ENCODE measurements at places on chromosomes 5 and 9. TPM values are rescaled to one million over a fixed set of nuclear protein-coding genes. Genes with fewer than 3 reads are reported as not detected.

- DNase-seq: no peak
Observed at GRCh38 chr5:96714450-96714849, 52.3 kb downstream of the CAST start.

- no peak for DNase-seq
Observed at GRCh38 chr9:133359399-133360175, 3.2 kb downstream of the SURF2 start.

DNA sequence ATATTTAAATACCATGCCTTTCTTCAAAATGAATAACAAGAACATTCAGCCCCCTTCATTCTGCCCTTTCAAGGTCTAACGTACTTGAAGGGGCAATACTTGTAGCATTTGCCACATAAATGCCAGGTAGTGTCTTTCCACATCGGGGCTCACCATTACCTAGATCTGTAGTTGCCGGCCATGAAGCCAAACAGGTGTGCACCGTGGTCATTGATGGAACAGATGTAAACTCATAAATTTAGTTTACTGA lies 193.0 kb downstream of the CD180 start:
- no peak for DNase-seq

The FOXD4L6 gene
- polyA plus RNA-seq: not detected

The WHRN gene
- 7.5 TPM for polyA plus RNA-seq

The POLE3 gene
- polyA plus RNA-seq: 72.9 TPM

DNA sequence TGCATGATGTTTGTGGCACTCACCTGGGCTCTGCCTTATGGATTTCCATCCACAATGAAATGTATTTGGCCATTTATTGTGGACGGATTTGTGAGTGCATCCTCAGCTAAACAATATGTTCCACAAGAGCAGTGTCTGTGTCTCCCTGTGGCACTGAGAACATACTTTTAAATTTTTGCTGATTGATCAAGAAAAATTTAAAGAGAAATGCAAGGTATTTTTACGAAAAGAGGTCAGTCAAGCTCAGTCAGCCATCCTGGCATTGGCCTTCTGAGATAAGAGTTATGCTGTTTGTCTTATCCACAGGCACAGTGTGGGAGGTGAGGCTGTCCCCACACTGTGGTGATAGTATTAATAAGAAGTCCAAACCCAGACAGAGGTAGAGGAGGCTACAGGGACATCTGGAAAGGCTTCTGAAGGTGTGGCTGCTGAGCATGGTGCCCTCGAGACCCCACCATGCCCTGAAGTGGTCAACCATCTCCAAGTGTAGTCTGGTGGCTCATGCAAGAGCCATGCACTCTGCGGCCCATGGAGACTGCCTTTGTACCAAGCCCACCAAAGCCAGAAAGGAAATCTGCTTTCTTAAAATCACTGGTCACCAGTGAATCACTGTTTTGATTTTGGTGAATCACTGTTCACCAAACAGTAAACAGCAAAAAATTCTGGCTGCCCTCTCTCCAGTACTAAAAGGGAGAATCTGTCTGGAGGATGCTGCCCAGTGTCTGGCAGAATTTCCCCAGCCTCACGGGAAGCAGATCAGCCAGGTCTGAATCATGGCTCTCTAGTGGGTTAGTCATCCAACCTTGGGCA lies 28.8 kb downstream of the SPOCK1 start:
- no peak for DNase-seq

The ARSI gene
- polyA plus RNA-seq: 3.3 TPM

DNA sequence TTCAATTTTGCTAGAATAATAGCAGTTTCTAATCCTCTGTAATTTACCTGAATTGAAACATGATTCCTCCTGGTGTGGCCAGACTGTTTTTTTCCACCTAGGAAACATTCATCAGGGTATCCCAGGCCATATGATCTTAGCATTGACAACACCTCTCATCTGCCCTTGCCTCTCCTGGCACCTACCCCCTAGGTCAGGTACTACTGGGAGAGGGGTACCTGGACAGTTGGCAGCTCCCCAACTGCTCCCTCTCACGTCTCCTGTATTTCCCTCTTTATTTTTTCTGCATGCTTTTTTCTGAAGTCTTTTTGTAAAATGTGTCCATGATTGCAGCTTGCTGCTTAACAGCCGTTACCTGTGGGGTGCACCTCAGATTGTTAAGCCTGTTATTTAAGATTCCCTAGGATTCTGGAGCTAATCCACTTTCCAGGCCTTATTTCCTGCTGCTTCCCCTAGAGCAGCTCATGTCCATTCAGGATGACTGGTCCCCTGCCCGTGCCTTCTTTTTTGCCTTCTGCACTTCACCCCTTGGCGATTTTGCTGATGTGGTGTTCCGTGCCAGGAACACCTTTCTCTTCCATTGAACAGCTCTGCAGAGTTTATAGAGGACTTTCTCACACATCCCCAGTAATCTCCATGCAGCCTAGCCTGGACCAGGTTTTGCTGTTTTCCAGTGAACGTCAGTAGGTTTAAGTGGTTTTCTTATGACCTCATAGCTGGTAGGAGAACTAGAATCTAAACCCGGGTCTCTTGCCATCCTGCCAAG lies 33.6 kb downstream of the SNX30 start:
- no peak for DNase-seq

DNA sequence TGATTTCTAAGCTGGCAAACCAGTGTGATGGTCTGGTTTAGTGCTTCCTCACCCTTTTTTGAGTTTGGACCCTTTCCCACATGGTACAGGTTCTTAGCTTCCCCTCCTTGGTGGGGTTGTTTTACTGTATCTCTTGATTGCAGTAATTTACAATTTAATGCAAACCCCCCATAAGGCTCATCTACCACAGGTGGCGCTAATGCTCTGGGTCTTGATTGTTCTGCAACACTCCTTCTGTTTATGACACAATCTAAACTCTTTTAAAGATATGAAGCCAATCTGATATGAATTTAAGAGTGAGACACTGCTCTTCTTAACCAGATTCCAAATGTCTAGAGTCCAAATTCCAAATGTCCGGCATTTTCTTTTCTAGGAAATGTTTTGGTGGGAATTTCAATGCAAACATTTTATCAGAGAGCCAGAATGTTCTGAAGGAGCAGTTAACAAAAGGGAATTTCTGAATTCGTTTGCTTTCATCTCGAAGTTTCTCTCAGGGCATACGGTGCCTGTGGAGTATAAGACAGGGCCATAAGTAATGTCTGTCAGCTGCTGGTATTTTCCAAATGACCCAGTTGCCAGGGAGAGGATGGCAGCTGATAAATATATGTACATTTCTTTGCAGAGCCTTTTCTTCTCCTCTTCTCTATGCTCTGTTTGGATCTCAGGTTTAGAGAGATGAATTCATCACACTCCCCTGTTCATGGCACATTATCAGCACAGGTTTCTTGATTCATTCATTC lies 246.8 kb downstream of the ARHGAP26 start:
- DNase-seq: no peak

The CDKN2B gene
- 0.17 TPM for polyA plus RNA-seq

DNA sequence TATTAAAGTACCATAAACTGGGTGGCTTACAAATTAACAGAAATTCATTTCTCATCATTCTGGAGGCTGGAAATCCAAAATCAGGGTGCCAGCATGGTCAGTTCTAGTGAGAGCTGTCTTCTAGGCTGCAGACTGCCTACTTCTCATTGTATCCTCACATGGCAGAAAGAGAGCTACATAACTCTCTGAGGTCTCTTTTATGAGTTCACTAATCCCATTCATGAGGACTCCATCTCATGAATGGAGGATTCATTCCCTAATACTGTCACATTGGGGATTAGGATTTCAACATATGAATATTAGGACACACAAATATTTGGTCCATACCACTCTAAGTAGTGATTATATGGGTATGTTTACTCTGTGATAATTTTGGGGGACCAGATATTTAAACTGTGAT lies 84.0 kb downstream of the ERP44 start:
- DNase-seq: no peak

DNA sequence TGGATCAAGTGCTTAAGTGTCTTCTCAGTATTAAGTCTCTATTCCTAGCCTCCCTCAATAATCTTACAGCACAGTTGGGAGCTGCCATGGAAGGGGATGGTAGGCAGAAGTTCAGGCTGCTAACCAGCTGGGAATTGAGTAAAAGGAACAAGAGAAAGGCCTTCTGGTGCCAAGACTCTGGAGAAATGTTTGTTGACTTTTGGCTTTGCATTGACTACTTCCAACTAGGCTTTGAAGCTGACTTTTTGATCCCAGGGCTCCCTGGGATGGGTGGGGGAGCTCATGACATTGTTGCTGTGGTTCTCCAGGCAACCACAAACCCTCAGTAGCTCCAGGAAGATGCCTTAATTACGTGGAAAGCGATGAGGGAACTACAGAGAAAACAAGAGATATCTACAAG lies 85.2 kb upstream of the HTR4 start:
- no peak for DNase-seq

- DNase-seq: no peak
Observed at GRCh38 chr5:109660301-109660700, 29.4 kb upstream of the MAN2A1 start.

GRCh38 chr5:76084496-76085242 lies 1.5 kb downstream of the SV2C start:
- no peak for DNase-seq

Measured in right renal pelvis (tissue), 4 donors.